Endothelial cell of umbilical vein (primary cell): ENCODE measurements at places on chromosomes 7 and 10. TPM values are rescaled to one million over a fixed set of nuclear protein-coding genes. Genes with fewer than 3 reads are reported as not detected.

SFR1 gene
- total RNA-seq = 8.3 and 8.9 TPM in 2 replicates

- DNase-seq = no peak
Observed at GRCh38 chr7:155578016-155578415, 31.7 kb upstream of the CNPY1 start.

- no peak for DNase-seq
Observed at GRCh38 chr10:63221950-63222349, 88.8 kb downstream of the NRBF2 start.

GRCh38 chr10:8225187-8225586 lies 170.7 kb downstream of the GATA3 start:
- no peak for DNase-seq

SFTPA2 gene
- total RNA-seq = not detected in 2 replicates

GRCh38 chr7:127391591-127392181 lies 822 bp downstream of the ZNF800 start:
- DNase-seq = peak; percentile 35

- DNase-seq = no peak
Observed at GRCh38 chr10:90412582-90412981, 445.3 kb downstream of the HTR7 start.

- no peak for DNase-seq
Observed at GRCh38 chr10:36489181-36489580, 636.2 kb upstream of the ANKRD30A start.

- no peak for DNase-seq
Observed at GRCh38 chr10:121819049-121819448, 108.8 kb downstream of the ATE1 start.

GRCh38 chr7:111164442-111164841 lies 73.5 kb downstream of the LRRN3 start:
- no peak for DNase-seq

DNA sequence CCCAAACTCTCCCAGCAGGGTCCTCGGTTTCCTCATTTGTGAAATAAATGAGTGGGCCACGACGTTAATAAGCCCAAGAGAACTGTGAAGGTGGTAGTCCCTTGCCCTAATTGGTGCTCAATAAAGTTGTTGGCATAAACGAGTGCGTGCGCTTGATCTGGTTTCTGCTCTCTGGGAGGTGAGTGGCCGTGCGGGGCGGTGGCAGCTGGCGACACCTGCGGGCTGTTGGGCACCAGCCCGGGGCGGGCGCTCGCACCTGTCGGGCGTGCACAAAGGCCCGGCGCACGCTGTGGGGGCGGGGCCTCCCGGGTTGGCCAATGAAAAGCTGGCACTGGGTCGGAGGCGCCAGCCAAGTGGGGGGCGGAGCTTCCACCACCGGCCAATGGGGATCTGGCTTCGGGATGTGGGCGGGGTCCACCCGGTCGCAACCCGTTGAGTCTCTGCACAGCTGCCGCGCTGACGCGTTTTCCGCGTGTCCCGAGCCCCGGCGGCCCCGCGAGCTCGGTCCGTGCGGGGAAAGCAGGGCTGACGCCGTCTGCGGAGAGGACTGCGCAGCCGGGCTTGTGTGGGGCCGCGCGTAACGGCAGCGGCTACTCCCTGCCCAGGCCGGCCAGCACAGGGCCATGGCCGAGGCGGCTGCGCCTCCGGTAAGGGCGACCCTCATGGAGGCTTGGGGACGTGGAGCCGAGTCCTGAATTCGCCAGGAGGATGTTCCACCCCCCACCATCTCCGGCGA lies 23.0 kb downstream of the ZNF783 start:
- DNase-seq = peak; percentile 95

DNA sequence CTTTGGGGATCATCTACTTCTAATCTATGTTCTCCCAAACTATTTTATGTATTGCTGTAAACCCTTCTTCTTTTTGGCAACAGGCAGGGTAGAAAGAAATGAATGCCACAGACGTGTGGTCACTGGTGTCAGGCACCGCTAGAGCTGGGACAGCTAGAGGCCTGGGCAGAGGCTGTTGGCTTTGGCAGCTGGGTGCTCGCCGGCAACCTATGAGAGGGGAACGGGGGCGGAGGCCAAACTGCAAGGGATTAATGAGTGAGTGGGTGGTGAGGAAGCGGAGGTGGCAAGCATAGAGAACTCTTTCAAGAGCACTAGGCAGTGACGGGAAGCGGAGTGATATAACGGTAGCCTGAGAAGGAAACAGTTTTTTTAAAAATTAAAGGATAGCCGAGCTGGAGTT lies 78.5 kb downstream of the CREB5 start:
- DNase-seq = no peak

GRCh38 chr10:561721-562120 lies 127.7 kb downstream of the DIP2C start:
- DNase-seq = no peak

DNA sequence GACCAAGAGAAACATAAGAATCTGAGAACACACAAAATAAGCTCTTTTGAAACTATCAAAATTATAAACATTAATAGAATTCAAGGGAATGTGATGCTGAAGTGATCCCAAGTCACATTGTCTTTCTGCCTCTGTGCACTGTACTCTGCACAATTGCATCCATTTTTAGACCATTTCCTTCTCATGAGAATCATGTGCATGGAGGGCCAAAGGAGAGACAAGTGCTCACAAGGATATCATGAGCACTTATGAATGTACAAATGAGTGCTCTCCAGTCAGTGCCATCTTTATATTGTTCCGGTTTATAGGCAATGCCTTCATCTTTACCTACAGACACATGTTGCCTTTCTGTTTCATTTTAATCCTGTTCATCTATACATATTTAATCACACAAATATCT lies 36.9 kb downstream of the MET start:
- DNase-seq = no peak

DNA sequence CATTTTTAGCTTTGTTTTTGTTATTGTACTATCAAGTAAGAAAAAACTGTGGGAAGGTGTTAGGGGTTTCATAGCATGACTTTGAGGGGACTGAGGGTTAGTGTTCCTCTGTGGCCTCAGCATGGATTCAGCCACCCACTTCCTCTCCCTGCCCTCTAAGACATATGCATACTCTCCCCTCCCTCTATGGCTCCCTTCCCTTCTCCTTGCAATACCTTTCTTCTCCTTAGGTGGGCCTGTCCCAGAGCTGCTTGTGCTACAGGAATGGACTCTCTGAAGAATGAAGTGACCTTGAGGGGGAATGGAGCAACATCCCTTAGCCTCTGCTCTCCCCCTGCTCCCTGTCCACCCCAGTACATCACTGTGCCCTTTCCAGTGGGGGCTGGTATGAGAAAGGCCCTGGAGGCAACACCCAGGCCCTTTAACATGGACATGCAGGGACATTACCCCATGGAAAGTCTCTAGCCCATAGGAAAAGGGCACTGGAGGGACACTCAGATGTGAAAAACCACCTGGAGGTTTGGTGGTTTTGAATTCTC lies 22.4 kb downstream of the CDH23 start:
- DNase-seq = no peak

GRID1 gene
- not detected in 2 replicates for total RNA-seq

DNA sequence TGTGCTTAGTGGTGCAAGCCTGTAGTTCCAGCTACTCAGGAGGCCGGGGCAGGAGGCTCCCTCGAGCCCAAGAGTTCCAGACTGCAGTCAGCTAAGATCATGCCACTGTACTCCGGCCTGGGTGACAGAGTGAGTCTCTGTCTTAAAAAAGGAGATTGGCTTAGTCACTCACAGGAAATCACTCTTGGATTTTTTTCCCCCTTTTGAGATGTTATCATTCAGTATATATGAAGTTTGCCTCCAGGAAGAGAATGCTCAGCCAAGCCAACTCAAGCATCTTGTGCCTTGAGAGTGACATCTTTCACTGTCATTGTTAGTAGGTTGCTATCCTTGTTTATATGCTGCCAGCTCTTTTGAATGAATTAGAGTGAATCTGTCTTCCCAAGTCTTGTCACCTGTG lies 28.0 kb downstream of the NIPSNAP2 start:
- peak; percentile 21 for DNase-seq
